ENCODE measurements at places on chromosomes 16 and 17. TPM values are rescaled to one million over a fixed set of nuclear protein-coding genes. Genes with fewer than 3 reads are reported as not detected.

DNA sequence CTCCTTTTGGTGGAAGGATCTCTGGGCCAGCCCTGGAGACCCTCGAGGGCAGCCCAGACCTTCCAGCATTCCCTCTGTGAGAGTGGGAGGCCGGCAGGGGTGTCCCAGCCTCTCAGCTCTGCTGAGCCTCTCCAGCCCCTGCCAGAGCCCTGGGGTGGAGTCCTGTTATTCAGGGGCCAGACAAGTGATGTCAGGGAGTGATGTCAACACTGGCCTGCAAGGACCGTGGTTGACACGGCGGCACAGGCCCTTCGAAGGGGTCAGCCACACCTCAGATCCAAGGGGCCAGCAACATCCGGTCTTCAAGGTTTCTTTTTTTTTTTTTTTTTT, 231.2 kb downstream of the KATNIP start:
- DNase-seq, result no peak
- H3K27ac ChIP-seq, result no peak overlapping the region
- H3K4me1 ChIP-seq, result no peaks in the 10 kb centered on the region

DNA sequence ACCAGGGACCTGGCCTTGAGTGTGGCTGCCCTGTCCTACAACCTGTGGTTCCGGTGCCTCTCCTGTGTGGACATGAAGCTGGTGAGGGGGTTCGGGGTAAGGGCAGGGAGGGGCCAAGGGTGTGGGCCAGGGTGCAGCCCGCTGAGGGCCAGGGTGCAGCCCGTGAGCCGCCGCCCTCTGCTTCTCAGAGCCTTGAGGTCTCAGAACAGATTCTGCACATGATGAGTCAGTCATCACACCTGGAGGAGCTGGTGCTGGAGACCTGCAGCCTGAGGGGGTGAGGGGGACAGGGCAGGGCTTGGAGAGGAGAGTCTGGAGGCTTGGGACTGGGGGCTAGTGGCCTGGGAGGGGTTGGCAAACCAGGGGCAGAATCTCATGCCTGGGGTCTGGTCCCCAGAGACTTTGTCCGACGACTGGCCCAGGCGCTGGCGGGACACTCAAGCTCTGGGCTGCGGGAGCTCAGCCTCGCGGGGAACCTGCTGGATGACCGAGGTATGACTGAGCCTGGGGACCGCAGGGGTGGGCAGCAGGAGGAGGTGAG, 2.2 kb downstream of the CARMIL2 start:
- H3K4me3 ChIP-seq, result no peak overlapping the region
- no peaks in the 10 kb centered on the region for H3K27me3 ChIP-seq
- H3K27ac ChIP-seq, result no peak overlapping the region
- no peaks in the 10 kb centered on the region for H3K4me1 ChIP-seq

CTRB1 gene
- total RNA-seq, result not detected

- no peak overlapping the region for H3K27ac ChIP-seq
- H3K4me3 ChIP-seq, result no peak overlapping the region
- peaks cover 53% of the 10 kb centered on the region for H3K27me3 ChIP-seq
- H3K4me1 ChIP-seq, result peaks cover 18% of the 10 kb centered on the region
These were observed 28.6 kb downstream of the WSCD1 start for GRCh38 chr17:6098823-6099180.

GRCh38 chr16:87765473-87765775, 362 bp downstream of the KLHDC4 start:
- H3K27ac ChIP-seq, result peak overlapping the region; percentile 5
- peaks cover 34% of the 10 kb centered on the region for H3K36me3 ChIP-seq
- DNase-seq, result no peak
- H3K4me3 ChIP-seq, result peak overlapping the region; percentile 94
- H3K27me3 ChIP-seq, result no peaks in the 10 kb centered on the region

CYBA gene
- 220 TPM for total RNA-seq

ZP2 gene
- total RNA-seq, result not detected

DNA sequence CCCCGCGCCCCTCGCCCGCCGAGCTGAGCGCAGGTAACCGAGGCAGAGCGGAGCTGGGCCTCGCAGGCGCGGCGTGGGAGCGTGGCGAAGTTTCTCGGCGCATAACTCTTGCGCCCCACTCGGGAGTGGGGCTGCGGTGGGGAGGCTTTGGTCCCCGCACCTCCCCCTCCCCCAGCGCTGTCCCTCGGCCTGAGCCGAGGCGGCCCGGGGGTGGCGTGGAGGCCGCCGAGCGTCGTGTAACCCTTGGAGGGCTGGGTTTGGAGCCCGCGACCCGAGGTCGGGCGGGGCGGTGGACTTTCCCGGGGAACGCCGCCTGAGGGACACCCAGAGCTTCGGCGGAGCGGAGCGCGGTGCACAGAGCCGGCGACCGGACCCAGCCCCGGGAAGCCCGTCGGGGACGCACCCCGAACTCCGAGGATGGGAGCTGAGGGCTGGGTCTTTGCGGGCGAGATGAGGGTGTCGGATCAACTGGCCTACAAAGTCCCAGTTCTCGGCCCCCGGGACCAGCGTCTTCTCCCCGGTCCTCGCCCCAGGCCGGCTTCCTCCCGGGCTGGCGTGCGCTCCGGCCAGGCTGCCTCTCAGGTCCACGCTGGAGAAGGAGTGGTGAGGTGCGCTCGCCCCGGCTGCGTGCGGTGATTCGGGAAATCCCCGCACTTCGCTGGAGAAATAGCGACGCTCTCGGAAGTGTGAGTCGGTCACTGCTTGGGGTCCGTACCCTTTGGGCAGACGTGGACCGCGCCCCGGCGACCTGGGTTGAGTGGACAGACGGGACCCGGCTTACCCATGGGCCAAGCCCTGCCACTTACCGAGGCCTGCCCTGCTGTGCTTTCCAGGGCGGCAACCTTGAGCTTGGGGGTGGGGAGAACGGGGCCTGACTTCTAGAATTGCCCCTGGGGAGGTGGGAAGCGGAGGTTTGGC, 168.4 kb downstream of the RAB11FIP4 start:
- peak overlapping the region; percentile 54 for H3K4me3 ChIP-seq
- H3K27ac ChIP-seq, result no peak overlapping the region
- peak; percentile 80 for DNase-seq
- peaks cover 56% of the 10 kb centered on the region for H3K27me3 ChIP-seq
